Daoy (cell line): ENCODE measurements at places on chromosomes 1 and 21. TPM values are rescaled to one million over a fixed set of nuclear protein-coding genes. Genes with fewer than 3 reads are reported as not detected.

DNA sequence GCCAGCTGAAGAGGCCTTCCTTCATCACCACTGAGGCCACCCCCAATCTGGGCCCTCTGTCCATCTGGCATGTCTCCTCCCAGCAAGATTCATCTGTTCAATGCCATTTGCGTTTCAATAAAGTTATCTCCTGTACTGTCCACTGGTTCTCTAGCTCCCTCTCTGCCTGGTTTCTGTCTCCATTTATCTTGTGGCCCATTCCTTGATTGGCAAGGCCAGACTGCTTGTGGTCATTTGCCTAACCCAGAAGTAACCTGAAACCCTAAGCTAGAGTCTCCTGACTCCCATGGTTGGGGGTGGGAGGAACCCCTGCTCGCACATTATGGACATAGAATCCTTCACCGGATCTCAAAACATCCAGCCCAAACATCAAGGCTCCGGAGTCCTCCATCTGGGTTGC lies 2.1 kb upstream of the IPO9 start:
- peak; percentile 36 for DNase-seq

GRCh38 chr1:86201311-86201710 lies 44.7 kb upstream of the COL24A1 start:
- no peak for DNase-seq

GRCh38 chr1:156756355-156756754 lies 4.9 kb upstream of the HDGF start:
- no peak for DNase-seq

DNA sequence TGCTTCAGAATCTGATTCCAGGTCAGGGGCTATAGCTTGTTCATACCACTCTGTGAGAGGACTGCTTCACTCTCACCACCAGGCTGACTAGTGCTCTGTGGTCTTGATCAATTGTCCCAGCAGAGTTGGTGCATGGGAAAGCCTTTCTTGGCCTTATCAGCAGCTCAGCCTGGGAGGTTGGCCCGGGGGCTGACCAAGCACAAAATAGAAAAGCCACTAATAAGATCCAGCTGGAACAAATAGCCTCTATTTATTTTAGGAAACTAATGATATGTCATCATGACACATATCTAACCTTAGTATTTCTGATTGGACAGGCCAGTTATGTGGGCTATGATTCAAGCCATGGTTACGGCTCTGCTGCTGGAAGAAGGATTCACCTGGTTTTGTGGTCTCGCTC lies 134.2 kb downstream of the GDAP2 start:
- DNase-seq: peak; percentile 94

DNA sequence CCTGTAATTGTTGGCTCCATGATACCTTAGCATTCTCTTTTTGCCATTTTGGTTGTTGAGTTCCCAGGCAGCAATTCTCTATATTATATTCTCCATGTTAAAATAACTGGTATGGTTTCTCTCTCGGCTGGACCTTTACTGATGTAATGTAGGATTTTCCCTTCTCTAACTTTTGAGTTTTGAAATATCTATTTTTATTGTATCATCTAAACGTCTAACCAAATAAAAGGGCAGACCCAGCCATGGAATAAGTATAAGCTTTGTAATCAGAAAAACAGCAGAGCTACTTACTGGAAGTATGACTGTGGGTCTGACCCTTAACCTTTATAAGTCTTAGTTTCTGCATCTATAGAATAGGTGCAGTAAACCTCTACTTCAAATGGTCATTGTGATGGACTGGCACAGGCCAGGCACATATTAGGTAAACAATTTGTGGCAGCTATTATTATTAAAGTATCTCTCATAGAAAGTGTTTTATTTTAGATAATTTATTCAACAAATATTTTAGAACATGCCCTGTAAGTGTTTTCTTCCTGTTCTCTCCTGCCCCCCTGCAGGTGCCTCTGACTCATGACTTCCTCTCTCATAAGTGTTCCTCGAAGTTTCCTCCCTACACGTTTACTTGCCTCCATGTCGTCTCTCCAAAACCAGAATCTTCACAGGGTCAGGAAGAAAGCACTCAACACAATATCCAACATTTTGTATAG lies 224.9 kb upstream of the FGGY start:
- peak; percentile 62 for DNase-seq

- DNase-seq: peak; percentile 65
These were observed 60.8 kb upstream of the F3 start for GRCh38 chr1:94602316-94602715.

DNA sequence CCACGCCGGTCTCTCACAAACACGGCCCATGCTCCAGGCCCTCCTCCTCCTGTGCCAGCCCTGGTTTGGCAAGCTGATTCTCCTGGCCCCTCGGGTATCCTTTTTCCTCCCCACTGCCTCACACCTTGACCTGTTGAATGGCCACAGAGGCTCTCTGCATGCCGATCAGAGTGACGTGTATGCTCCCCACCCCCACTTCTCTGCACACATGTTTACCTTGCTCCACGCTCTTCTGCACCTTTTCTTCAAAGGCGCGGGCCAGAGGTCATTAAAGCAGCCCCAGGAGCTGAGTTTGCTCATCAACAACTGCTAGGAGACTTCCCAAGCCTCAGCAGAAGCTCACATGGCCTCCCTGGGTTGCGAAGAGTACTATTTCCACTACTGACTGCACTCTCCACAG lies 139.3 kb upstream of the EDN2 start:
- DNase-seq: no peak

- no peak for DNase-seq
These were observed 214.5 kb downstream of the PATJ start for GRCh38 chr1:61956784-61957183.

GRCh38 chr1:180282401-180283044 lies 52.5 kb downstream of the LHX4 start:
- no peak for DNase-seq

DNA sequence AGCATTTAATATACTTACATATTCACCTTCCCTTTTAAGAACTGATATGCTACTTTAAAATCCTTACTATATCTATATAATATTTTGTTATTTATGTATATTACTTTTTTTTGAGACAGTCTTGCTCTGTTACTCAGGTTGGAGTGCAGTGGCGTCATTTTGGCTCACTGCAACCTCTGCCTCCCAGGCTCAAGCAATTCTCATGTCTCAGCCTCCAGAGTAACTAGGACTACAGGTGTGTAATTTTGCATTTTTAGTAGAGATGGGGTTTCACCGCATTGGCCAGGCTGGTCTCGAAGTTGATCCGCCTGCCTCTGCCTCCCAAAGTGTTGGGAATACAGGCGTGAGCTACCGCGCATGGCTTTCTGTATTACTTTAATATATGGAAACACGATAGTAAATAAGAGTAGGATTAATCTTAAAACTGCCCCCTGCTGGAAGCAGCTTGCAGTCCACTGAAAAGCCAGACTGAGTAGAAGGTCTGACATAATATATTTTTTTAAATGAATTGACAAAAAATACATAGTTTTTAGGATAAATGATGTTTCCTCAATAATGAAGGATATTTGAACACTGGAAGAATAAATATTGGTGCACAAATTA lies 24.4 kb downstream of the RCAN3 start:
- no peak for DNase-seq

DNA sequence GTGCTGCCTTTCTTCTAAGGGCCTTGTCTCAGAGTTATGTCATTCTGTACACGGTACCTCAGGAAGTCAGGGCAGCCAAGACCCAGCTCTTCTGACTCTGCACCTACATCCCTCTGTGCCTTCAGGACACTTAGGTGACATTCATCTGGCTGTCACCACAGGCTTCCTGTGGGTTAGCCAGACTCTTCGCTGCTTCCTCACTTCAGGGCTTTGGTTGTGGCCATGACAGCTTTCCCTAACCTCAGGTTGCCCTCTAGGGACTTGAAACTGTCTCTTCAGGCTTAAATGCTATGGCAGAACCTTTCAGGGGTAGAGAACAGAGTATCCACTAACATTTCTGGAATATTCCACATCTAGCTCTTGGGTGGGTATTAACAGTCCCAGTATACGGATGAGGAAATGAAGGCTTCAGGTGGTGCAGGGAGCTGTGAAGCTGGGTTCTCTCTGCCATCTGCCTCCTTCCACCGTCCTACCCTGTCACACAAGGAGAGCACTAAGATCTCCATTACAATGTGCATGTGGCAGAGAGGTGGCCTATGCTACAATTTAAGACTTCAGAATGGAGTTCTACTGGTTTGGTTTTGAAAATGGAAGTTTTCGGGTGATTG lies 9.9 kb downstream of the TSSK3 start:
- DNase-seq: no peak

GRCh38 chr1:31761883-31762282 lies 2.3 kb downstream of the ADGRB2 start:
- peak; percentile 66 for DNase-seq

GRCh38 chr1:31704271-31705079 lies 658 bp upstream of the COL16A1 start:
- DNase-seq: peak; percentile 80

GRCh38 chr1:98044071-98044697 lies 123.3 kb upstream of the DPYD start:
- DNase-seq: no peak

- no peak for DNase-seq
These were observed 19.5 kb downstream of the LSS start for GRCh38 chr21:46208761-46209721.

DNA sequence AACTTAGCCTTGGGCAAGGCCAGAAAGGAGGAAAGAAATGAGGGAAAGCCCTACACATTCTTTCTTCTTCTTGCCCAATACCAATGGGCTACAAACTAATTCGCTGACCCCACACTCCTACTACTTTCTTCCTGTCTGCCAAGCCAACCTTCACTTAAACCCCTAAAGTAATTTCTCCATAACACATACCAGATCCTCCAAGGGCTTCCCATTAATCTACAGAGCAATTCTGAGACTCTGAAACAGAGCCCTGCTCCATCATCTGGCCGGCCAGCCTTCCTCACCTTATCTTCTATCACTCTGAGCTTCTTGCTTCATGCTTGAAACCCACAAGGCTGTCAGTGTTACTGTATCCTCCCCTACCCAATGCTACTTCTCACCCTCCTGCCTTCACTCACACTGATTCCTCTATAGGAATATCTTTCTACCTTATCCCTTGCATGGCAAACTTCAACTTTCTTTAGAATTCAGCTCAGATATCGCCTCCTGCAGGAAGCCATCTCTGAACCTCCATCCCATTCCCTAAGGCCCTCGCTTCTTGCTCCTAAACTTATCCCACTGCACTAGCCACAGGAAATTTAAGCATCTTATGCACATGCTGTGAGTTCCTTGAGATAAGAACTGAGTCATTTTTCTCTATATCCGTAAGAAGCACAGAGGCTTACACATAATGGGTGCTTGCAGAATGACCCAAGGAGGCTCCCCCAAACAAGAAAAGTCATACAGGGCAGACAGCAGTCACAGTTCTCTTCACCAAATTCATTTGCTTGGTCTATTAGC lies 81.9 kb downstream of the JAK1 start:
- DNase-seq: no peak

DNA sequence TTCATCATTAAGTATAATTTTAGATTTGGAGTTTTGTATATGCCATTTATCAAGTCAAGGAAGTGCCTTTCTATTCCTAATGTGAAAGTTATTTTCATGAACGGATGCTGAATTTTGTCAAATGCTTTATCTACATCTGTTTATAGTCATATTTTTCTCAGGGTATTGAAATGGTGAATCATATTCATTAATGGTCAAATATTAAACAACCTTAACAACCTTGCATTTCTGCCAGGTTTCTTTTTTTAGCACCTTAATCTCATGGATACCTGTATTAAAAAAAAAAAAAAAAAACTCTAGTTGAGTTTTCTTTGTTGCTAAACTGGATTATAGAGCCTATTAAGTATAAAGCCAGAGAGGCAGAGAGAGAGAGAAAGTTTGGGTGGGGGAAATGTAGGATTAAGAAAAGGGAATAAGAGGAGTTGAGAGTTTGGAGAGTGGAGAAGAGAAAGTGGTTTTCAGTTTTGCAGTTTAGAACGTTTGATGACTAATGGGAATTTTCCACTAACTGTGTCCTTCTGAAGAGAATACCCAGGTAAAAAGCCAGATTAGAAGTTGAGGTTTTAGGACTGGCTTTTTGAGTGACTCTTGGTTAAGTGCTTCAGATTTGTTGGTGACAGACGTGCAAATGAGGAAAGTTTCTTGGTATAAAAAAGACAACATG lies 305.0 kb downstream of the HLX start:
- DNase-seq: no peak

GRCh38 chr21:42503711-42504110 lies 7.7 kb upstream of the RSPH1 start:
- no peak for DNase-seq

DNA sequence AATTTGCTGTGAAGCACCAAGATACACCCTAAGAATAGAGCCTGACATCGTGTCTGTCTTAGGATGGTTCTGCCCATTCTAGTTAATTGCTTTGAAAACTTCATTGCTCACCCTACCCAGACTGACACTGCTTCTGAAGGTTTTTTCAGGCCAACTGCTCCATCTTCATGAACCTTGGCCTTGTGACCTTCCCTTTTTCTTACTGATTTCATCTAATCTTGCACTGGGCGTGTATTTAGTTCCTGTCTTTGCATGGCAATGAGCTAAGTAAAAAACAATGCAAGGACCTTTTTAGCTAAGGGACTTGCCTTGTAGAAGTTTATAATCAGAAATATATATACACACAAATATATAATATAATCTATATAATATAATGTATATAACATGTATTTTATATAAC lies 108.0 kb downstream of the PBX1 start:
- no peak for DNase-seq

DNA sequence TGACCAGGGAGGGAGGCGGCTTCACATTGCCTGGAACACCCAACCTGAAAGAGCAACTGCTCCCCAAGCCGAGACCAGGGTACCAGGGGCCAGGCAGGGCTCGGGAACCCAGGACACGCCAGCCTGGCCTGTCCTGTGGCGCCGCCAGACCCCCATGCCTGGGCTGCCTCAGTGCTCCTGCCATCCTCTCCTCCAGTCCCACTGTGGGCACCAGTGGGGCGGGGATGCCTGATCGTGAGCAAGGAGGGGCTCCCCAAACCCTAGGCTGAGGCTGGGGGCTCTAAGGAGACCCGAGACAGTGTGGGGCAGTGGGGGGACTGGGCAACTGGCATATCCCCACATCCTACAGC lies 45.1 kb downstream of the WNT9A start:
- no peak for DNase-seq

GRCh38 chr1:44154049-44154448 lies 12.6 kb upstream of the KLF18 start:
- no peak for DNase-seq

DNA sequence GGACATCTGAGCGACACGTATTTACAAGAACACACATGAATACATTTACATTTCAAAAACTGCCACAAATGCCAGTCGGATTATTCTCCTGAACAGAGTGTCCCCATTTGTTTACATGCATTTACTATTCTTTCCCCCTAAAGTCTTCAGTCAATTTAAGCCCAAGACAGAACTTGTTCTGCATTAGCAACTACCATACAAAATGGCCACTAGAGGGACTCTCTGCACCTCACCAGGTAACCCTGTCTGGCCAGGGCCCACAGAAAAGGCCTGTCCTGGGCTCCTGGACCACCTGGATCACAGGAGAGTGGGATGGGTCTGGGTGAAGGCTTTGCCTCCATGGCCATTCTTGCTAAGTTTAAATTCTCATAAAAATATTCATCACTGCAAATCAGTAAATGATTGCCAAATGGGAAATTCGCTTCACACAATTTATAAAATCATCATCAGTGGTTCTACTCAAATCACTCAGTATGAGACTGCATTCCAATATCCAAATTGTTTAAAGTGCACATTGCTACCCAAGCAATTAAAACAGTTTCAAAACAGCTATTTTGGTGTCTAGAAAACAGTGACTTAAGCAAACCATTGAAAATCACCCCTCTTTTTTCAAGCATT lies 12.5 kb upstream of the GUCA2A start:
- DNase-seq: no peak

KCNT2 gene
- total RNA-seq: 0.34 and 1.0 TPM in 2 replicates

LYPLA2 gene
- total RNA-seq: 103 and 113 TPM in 2 replicates

CFAP141 gene
- not detected in 2 replicates for total RNA-seq

PDZK1IP1 gene
- total RNA-seq: not detected in 2 replicates

GFI1 gene
- total RNA-seq: 0.06 and 0.30 TPM in 2 replicates

SPRR5 gene
- not detected in 2 replicates for total RNA-seq
